ENCODE measurements at places on chromosomes 1 and 21.

GRCh38 chr1:164967300-164967699 lies 389.2 kb downstream of the LMX1A start:
- no peak for DNase-seq

- no peak for DNase-seq
These were observed 61.3 kb downstream of the ALPL start for GRCh38 chr1:21570528-21570875.

DNA sequence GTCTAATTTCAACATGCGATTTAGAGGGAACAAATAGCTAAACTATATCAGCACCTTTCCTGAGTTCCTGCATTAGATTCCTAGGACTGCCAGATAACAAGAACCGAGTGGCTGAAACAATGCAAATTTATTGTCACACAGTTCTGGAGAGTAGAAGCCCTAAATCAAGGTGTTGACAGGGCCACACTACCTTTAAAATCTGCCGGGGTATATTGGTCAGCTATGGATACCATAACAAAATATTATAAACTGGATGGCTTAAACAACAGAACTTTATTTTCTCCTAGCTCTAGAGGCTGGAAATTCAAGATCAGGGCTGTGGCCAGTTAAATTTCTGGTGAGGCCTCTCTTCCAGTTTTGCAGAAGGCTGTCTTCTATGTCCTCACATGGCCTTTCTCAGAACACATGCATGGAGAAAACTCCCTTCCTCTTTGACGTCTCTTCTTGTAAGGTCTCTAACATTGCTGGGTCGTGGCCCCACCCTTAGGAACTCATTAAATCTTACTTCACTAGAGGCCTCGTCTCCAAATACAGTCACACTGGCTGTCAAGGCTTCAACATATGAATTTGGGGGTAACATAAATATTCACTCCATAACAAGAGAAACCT lies 144.3 kb downstream of the FCRL5 start:
- DNase-seq: no peak

DNA sequence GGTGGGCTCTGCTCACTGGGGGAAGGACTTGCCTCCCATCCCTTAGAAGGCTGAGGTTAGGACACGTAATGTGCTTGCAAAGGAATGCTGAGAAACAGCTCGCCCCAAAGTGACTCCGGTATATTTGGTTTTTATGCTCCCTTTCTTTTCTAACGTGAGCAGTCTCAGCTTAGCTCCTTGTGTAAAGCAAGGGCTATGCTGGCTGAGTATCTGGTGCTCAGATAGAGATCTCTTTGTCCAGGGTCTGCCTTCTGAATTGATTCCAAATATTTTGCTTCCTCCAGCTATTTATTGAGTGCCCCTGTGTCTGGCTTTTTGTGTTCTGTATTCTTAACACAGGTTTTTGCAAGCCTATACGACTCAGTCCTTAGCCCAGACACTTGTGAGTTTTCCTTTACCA lies 94.5 kb upstream of the ARTN start:
- DNase-seq: no peak

DNA sequence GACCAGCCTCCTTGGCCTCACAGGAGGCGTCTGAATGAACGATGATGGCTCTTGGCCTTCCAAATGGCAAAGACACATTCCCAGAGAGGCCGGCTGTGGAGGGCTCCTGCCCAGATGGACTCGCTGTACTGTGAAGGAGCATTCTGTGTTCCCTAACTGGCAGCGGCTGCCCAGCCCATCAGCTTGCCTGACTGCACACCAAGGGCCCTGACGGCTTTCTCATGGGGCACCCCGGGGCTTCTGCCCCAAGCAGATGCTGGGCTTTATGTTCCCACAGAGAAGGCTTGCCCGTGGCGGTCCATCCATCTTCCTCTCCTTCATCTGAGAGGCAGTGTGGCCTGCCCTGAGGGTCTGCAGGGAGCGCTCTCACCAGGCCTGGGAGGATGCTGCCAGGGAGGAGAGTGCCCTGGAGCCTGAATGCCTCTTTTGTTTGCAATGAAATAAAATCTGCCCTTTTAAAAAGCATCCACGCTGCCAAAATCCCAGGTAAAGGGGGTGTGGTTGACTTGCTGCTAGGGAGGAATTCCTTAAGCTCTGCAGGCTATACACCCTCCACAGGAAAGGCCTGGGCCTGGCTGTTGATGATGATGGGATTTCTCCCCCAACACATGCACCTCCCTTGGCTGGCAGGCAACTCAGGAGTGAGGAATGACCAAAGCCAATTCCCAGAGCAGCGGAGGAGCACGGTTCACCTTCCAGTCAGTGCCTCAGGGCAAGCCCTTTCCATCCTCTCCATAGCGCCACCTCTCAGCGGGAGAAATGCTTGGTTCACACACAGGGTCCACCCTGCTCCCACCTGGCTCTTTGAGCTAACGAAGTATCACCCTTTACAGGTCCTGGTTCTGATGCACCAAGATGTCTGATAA lies 84.6 kb upstream of the SSX2IP start:
- DNase-seq: no peak

GRCh38 chr21:24832961-24833360 lies 774.3 kb downstream of the MRPL39 start:
- no peak for DNase-seq

DNA sequence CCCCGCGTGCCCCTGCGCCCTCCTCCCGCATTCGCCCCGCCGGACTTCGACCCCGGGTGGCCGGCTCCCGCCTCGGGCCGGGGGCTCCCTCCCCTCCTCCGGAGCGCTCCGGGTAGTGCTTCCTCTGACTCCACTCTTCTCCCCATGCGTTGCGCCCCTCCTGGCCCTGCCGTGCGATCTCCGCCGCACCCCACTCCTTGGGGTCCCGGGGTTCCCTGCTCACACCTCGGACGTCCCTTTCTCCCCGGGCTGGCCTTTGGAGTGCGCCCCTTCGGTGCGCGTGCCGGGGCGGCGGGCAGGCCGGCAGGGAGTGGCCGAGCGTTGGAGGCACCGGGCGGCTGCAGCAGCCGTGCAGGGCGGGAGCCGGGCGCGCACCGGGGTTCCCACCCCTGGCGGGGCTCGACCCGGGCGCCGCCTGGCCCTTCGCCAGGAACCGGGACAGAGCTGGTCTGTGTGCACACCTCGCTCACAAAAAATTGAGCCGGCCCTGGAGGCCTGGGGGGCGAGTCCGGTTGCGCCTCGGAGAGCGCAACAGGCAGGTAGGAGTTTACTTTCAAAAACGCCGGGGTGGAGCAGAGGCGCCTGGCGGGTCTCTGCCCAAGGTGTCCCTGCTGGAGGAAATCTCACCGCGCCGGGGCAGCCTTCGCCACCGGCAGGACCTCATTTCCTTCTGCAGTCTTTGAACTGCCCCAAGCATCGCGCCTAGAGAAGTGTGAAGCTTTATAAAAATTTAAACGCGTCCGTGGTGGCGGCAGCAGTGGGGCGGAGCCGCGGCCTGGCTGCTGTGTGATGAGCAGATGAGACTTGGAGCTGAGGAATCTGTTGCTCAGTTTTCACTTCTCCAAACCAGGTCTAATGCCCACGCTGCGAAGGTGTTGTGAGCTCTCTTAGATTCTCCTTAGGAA lies 650 bp downstream of the VANGL1 start:
- no peak for DNase-seq

DNA sequence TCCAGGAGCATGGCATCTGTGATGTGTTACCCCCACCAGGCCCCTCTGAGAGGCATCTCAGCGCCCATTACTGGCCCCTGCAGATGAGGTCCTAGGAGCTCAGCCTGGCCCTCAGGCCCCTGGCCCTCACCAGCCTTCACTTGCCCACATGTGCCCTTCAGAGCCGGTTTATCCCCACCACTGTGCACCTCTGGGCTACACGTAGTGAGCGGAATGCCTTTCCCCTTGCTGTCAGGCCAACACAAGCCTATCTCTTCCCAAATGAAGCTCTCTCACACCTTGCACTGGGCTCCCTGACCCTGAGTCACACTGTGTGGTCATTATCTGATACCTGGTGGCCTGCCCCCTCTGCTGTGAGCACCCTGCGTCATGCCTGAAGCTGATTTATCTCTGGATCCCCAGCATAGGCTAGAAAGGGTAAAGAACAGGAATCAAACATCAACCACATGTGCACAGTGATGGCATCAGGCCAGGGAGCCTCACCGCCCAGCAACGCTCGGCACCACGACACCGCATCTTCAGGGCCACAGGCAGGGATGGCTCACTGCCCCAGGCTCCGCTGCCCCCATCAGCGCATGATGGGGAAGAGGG lies 49.1 kb downstream of the GLIS1 start:
- no peak for DNase-seq

- DNase-seq: no peak
These were observed 2.7 kb upstream of the HDGF start for GRCh38 chr1:156754219-156754618.

DNA sequence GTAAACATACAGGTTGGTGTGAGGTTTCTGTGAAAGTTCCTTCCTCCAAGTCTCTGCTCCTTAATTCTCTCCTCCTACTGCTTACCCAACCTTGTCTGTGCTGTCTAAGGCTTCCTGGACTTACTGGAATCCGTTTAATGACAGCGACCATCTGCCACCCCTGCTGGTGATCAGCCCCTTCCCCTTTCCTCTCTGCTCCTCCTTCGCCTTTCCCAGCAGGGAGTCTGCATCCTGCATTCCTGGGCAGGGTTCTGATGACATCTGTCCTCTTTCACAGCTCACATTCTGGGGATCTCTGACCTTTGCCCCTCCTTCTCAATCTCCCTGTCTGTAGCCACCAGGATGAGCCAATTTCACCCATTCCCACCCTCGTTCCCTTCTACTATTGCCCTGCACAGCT lies 66.5 kb downstream of the KIRREL1 start:
- no peak for DNase-seq

GRCh38 chr1:168136709-168137514 lies at the start of gene GPR161:
GPR161 (minus strand) TSS chr1:168136930; CDS start chr1:168104850, 32,080 bp downstream.
- DNase-seq: no peak

DNA sequence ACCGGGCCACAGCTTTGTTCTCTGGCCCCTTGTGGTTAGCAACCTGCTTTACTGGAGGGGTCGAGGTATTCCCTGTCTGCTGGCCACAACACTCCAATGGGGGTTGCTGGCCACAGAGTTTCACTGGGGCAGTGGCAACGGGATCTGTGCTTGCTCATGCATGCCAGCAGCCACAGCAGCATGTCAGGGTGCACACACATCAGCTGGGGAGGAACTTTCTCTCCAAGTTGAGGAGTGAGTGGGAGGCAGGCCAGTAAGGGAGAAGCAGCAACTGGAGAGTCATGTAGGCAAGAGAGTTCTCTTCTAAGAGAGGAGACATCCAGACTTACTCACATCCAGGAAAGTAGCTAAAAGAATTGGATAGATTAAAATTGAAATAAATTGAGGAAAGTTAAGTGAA lies 38.0 kb downstream of the SAMD13 start:
- no peak for DNase-seq

DNA sequence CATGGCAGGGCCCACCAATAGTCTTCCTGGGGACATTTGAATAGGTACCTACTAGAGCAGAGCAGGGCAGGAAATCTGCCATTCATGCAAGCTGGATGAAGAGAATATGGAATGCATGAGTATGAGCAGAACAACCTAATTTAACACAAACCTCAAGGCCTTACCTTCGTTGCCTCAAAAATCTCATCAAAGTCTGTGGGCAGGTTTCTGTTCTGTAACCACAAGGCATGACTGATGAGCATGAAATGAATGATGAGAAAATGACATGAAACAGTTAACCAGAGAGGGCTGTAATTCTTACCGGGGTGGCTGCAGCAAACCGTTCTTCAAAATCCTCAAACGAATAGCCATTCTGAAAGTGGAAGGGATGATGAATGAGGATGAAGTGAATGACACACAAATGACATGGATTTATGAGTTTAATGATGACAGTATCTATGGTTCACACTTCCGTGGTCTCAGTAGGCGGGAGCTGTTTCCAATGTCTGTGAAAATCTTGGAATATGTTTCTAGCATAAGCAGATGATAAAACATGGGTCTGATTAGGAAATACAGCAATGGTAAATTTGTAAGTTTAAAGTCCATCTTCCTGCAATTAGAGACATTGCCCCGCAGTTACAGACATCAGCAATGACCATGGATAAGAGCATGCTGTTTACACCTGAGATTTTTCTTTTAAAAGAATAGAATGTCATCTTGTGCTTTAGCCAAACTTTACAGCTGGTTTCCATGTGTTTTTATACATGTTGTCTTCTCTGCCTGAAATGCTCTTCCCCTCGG lies 67.6 kb upstream of the C8B start:
- no peak for DNase-seq

DNA sequence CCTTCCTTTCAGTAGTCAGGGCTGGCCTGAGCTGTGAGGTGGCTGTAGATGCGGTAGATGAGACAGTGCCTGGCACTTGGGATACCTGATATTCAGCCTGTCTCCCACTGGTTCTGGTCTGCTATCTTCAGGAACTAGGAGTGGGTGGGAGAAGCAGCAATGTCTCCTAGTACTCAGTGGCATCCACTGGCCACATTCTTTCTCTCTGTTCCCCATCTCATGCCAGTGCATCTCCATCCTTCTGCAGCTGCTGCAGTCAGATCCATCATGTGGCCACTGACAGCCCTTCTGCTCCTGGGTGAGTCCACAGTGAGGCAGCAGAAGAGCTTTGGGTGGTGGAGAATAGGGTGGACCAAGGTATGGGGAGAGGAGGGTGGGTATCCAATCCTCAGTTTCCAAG lies 1.1 kb downstream of the FCRLB start:
- no peak for DNase-seq

GRCh38 chr1:226438007-226438406 lies 30.1 kb upstream of the PARP1 start:
- no peak for DNase-seq

DNA sequence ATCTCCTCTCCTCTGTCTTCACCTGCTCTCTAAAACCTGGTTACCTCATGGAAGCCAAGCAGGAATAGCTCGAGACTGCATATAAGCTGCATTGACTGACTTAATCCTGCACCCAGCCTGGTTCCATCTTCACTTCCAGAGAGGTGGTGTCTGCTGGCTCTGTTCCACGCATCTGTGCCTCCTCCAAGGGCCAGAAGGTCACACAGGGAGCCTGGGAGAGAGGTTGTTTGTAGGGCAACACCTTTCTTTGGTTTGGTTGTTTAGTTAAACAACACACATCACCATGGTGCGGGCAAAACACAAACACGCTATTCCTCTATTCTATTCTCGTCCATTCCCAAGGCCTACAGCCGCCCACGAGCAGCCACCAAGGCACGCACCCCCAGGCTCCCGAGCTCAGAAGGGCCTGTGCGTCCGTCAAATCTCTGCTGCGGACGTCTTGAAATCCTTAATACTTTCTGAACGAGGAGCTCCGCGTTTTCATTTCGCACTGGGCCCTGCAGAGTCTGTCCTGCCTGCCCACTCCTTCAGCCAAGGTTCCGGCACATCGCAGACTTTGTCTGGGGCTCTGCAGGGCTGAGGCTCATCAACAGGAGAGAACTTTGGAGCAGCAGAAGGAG lies 116.2 kb downstream of the RIPK4 start:
- DNase-seq: no peak

DNA sequence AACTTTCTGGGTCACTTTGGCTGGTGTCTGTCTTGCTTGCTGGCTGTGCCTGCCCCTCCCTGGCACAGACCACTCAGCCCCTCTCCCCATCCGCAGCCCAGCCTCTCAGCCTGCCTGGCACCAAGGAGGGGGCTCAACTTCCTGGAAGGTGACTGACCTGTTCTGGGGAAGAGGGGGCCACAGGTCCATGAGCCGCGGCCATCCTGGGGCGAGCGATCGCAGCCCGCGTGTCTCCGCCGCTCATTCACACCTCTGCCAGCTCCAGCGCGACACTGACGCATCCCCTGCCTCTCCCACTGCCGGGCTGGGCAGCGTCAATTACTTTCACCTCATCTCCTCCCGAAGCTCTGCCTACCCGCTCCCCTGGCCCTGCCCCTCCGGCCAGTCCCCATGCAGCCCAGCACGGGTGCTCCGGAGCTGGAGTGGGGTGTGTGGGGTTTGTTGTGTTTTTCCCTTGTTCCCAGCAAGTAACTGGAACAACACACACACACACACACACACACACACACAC lies 14.3 kb downstream of the SLC6A9 start:
- no peak for DNase-seq

- DNase-seq: no peak
These were observed 151.9 kb upstream of the CTTNBP2NL start for GRCh38 chr1:112244131-112244530.

Measured in activated CD8-positive, alpha-beta memory T cell treated with anti-CD3 and anti-CD28 coated beads for 1 hour (primary cell).